ENCODE measurements at places on chromosomes 13 and 19. TPM values are rescaled to one million over a fixed set of nuclear protein-coding genes. Genes with fewer than 3 reads are reported as not detected.
A peak's percentile ranks its signal among the peaks of the same experiment; 100 is the strongest.

MLLT1 gene
- total RNA-seq: 52.0 TPM

PBX4 gene
- total RNA-seq: 0.93 TPM

FLT1 gene
- total RNA-seq: 32.0 TPM

CYP2A6 gene
- total RNA-seq: not detected

DNA sequence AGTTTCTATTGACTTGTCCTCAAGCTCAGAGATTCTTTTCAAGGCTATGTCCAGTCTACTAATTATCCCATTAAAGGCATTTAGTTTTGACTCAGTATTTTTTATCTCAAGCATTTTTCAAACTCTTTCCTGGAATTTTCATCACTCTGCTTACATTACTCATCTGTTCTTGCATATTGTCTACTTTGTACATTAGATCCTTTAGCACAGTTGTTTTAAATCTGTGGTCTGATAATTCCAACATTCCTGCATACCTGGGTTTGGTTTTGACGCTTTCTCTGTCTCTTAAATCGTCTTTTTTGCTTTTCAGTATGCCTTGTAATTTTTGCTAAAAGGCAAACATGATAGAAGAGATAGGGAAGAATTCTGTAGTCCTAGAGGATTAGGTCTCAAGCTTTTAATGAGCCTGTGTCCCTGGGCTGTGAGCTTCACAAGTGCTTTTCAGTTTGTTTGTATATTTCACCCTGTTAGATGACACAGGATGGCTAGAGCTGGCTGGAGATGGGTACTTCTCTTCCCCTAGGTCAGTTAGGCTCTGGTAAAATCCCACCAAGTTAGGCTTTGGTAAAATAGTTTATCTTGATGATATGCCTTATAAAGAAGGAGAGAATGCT is 46.1 kb upstream of the GPC6 start:
- DNase-seq: no peak

GRCh38 chr13:76129305-76130000 is 493.3 kb downstream of the LMO7 start:
- peak; percentile 13 for DNase-seq

DNA sequence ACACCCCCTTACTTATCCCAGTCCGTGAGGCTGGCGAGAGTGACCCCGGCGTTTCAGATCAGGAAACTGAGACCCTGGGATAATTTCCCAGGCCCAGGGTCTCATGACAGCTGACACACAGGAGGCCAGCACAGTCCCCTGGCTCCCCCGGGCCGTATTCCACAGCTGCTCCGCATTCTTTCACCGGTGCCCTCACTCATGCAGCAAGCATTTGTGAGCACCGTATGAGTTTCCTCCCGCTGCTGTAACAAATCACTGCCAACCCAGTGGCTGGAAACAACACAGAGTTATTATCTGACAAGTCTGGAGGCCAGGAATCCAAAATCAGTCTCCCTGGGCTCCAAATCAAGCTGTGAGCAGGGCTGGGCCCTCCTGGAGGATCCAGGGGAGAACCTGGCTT is 21.3 kb downstream of the GADD45B start:
- no peak for DNase-seq

DNA sequence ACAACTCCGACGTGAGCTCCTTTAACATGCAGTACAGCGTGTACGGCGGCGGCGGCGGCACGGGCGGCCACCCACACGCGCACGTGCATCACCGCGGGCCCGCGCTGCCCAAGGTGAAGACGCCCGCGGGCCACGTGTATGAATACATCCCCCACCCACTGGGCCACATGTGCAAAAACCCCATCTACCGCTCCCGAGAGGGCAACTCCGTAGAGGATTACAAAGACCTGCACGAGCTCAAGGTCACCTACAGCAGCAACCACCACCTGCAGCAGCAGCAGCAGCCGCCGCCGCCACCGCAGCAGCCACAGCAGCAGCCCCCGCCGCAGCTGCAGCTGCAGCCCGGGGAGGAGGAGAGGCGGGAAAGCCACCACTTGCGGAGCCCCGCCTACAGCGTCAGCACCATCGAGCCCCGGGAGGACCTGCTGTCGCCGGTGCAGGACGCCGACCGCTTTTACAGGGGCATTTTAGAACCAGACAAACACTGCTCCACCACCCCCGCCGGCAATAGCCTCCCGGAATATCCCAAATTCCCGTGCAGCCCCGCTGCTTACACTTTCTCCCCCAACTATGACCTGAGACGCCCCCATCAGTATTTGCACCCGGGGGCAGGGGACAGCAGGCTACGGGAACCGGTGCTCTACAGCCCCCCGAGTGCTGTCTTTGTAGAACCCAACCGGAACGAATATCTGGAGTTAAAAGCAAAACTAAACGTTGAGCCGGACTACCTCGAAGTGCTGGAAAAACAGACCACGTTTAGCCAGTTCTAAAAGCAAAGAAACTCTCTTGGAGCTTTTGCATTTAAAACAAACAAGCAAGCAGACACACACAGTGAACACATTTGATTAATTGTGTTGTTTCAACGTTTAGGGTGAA is 6.6 kb downstream of the SLITRK5 start:
- DNase-seq: no peak

DNA sequence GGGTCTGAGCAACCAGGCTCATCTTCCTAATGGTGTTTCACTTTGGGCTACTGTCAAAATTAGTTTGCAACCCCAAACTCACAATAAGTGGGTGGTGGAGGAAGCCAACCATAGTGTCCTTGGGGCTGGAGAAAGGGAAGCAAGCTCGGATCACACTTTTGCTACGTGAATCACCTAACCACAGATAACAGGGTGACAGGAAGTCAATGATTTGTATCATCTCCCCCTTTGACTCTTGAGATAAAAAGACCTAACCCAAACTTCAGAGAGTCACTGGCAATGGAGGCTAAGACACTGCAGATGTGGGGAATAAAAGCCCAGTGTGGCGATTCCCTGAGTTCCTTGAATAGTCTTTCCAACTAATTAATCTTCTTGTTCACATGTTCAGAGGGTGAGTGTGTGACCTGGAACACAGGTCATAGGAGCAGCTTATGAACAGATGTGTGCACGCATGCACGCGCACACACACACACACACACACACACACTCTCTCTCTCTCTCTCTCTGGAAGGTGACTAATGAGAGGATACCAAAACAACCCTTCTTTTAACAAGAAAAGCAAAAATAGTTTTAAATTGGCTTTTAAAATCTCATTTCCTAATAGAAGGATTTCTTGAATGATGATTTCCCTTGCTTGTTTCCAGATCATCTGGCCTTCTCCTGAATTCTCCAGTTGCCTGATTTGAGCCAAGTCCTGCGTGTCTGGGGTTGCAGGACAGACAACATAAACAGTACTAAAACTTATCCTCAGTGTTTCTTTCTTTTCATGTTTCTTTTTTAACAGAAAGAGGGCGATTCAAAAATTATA is 21.2 kb upstream of the DOCK9 start:
- no peak for DNase-seq

- DNase-seq: no peak
Observed at GRCh38 chr13:96020155-96020575, 33.0 kb downstream of the UGGT2 start.

- no peak for DNase-seq
Observed at GRCh38 chr19:46766569-46767317, 20.5 kb upstream of the STRN4 start.

DNA sequence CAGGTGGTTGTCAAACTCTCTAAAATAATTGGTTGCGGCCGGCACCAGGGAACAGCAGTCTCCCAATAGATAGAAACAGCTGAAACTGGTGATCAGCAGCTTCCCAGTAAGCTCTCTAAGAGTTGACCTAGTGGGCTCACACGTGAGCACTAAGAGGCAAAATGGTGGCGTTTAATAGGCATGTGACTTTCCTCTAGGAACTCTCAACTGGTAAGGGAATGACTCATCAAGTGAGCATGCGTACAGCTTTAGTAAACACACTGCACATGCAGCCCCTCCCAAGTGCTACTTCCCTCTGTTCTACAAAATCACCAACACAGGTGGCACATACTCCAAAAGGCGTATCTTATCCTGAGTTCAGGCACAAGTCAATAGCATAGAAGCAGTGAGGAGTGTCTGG is 41.7 kb downstream of the TNFSF11 start:
- no peak for DNase-seq

DNA sequence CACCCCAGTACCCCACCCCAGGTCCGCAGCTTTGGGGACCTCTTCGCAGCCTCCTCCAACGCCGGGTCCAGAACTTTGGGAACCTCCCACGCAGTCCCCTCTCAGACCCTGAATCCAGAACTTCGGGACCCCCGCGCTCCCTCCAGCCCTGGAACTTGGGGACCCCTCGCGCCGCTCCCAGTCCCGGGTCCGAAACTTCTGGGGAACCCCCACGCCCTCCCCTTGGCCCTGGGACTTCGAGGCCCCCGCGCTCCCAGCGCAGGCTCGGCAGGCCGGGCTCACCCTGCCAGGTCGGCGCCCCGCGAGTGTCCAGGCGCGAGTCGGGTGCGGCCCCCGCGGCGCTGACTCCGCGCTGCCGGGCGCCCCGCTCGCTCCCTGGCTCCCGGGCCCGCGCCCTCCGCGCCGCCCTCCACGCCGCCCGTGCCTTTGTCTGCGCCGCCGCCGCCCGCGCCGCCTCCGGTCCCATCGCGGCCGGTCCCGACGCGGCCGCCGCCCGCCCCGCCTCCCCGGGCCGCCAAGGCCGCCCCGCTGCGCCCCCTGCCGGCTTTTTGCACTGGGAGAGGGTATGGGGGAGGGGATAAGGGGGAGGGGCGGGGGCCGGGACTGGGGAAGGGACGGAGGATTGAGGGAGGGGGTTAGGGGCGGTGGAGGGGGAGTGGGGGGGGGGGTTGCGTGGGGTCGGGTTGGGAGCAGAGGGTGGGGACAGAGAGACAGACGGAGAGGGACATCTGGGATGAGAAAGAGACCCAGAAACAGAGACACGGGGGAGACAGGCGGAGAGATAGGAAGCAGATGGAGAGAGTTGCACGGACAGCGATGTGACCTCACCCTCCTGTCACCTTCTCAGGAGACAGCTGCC is at the start of gene HOMER3:
TSS of gene HOMER3 (minus strand) at position 449 of the 859 bp plus-strand sequence. CDS start 2,235 bp downstream, outside the sequence.
- peak; percentile 93 for DNase-seq
